ENCODE measurements at places on chromosomes 5 and 9. TPM values are rescaled to one million over a fixed set of nuclear protein-coding genes. Genes with fewer than 3 reads are reported as not detected.

- DNase-seq: no peak
Measured at GRCh38 chr5:78610636-78611035, 37.9 kb downstream of the LHFPL2 start.

DNA sequence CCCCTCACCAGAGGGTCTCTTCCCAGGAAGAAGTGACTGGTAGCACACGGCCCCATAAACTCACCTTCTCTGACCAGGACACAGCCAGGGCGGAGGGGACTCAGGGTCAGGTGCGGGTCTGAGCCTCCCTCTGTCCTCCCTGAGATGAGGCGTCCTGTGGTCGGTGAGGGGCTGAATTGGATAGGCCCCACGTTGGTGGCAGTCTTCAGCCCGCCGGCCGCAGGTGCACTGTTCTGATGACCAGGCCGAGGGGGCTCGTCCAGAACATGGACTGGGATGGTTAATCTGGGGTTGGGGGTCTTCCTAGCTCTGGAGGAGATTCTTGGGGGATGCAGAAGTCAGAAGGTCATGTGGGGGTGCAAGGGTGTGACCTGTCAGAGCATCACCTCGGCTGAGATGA lies 102.2 kb upstream of the PPP1R26 start:
- DNase-seq: no peak

GRCh38 chr9:126752376-126752775 lies 52.5 kb upstream of the ZBTB43 start:
- DNase-seq: no peak

DNA sequence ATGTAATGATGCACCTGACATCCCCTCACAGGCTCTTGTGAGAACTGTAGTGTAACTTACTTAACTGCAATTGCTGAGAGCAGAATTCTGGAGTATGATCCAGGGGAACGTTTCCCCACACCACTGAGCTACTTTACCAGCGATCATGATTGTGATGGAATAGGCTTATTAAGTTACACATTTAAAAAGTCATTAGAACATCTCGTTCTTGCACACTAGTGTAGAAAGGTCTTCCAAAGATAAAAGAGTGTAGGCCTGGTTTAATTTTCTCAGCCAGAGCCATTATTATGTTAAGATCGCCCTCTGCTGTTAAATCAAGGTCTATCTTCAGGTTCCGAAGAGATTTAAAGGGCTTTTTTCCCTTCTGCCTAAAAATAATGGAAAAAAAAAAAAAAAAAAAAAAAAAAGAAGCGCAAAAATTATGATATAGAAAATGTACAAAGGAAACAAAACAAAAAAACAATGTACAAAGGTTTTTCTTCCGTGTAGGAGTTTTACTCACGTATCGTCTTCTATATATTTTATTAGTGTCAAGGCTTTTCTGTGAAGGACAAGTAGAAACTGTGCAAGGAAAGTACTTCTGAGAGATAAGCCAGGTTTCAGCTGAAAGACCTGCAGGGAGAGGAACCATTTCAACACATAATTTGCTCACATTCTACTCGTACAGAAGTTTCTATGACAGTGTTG lies 18.6 kb upstream of the MOB3B start:
- peak; percentile 20 for DNase-seq

DNA sequence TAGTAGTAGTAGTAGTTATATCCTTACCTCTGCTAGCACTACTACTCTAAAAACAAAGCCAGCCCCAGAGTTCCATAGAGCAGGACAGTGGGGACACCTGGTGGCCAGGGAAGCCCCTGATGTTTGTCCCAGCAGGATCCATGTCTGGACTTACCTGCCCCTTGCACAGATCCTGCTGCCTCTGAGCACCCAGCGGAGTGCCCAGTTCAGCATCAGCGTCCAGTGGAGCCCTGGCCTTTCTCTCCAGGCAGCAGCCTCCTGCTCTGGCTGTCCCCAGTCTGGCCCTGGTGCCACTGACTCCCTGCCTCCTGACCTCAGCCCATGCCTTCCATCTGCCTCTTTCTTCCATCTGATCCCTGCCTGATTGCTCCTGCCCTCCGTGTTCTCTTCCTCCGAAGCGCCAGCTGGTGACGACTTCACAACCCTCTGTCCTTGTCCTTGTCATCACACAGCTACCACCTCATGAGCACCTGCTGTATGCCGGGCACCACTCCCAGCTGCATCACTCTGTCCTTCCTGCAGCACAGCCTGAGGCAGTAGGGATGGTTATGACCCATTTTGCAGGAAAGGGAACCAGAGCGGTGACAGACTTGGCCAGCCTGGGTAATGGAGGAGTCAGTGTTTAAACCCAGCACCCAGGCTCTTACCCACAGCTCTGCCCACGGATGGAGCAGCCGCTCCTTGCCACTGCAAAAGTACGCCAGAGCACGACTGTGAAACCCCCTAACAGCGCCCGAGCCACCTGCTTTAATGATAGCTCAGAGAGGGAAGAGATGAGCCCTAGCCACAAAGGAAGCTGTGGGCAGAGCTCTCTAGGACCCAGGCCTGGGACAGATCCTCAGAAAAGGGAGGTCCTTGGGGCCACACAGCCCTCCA lies 11.5 kb downstream of the SARDH start:
- peak; percentile 39 for DNase-seq

DNA sequence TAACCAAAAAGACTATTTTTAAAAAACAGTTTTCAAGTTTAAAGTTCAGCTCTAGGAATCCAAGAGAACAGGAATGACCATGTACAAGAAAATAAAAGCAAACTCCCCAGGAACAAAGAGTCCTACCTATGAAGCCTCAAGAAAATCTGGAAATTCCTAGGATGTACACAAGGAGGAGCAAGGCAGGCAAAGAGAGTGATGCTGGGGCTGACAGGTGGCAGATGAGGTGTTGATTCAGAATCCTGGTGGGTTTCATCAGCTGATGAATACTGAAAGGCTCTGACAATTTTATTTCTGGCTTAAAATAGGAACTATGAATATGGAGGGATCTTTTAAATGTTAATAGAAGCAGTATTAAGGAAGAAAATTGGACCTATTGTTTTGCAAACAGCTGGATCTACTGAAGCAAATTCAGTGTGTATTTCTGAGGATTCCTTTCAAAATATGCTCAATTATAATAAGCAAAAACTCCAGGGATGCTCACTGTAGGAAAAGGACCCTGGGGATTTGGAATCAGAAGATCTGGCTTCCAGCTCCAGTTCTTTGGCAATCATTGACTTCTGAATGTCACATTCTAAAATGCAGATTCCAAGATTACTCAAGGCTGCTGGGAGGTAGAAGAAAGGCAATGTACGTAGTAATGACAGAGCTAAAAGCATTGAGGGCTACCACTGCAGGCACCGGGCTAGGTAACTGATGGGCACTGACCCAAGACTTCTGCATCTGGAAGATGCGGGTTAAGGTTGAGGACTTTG lies 28.0 kb upstream of the SH3RF2 start:
- DNase-seq: no peak

DNA sequence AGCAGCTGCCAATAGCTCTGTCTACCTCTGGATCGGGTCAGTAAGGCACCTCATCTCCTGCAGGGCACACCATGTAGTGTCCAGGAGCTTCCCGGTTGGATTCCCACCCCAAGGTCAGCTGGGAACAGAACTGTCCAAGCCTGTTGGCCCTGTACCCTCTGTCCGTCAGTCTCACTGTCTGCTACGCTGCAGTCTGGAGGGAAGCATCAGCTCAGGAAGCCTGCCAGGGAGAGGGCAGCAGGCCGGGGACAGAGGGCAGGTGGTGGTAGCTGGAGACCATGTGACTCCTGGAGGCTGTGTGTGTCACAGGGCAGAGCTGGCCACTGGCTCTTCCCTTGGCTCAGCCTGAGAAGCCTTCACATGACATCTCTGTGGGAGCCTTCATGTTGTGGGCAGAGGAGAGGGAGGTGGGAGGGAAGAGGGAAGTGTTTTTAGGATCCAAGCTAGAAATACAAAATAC lies 134.5 kb downstream of the SEC61B start:
- DNase-seq: peak; percentile 32

DNA sequence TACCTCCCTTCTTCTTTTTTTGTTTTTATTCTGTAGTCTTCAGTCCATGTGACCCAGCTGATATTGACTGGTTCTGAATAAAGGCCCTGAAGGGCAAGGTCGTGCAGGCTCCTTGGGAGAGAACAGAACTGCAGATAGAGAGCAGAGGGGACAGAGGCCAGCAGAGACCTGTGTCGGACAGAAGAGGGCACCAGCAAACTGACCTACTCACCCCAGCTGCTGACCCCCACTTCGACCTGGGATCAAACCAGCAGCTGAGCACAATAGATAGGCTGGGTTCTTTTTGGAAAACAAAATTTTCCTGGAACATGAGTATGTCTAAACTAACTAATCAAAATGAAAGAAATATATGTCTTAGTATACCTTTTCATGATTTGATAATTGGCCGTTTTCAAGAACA lies 695.1 kb downstream of the NR2F1-AS1 start:
- peak; percentile 22 for DNase-seq

DNA sequence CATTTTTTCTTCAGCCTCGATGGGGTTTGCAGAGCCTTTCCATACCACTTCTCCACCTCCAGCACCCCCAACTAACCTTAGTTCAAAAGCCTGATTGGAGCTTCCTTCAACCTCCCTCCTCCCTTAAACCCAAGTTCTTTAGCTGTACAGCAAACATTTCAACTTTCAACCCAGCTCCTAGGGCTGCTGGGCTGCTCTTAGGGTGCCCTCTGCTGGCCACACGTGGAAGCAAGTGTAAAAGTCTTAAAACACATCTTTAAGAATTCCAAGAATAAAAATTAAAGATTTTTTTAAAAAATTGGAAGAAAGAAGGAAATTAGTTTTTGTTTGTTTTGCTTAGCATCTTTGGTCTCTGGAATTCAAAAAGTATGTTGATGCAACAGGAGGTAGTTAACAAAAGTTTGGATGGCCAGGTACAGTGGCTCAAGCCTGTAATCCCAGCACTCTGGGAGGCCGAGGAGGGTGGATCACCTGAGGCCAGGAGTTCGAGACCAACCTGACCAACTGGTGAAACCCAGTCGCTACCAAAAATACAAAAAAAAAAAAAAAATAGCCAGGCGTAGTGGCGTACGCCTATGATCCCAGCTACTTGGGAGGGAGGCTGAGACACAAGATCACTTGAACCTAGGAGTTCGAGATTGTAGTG lies 15.5 kb upstream of the HSD17B3 start:
- DNase-seq: peak; percentile 47

- no peak for DNase-seq
Measured at GRCh38 chr9:119905724-119906123, 536.5 kb upstream of the BRINP1 start.

ZNF608 gene
- total RNA-seq: 9.0 TPM

SNCB gene
- 0.83 TPM for total RNA-seq

JADE2 gene
- 34.0 TPM for total RNA-seq

SLC46A2 gene
- total RNA-seq: not detected

JAKMIP2 gene
- total RNA-seq: 0.52 TPM

All from LHCN-M2 (cell line).